Femur (tissue), 1 donor: ENCODE measurements at places on chromosomes 7 and 10.

GRCh38 chr10:75089634-75090033 lies 21.8 kb upstream of the SAMD8 start:
- no peak for DNase-seq

DNA sequence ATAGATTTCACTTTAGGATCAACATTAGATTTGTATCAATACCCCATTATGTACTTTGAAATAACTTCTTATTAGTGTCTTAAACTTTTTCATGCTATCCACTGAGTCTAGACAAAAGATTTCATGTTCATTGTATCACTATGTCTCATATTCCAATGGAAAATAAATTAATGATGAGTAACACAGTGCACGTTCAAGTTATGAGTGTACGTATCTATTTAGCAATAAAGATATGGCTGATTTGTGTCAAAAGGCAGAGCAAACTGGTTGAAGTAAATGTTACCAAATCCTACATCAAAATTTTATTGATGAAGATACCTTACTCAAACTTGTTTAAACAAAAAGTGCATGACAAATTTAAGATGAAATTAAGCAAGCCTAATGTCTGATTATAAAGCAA lies 102.4 kb downstream of the SEMA3E start:
- DNase-seq = no peak

GRCh38 chr7:81594767-81595166 lies 175.1 kb downstream of the HGF start:
- DNase-seq = no peak

DNA sequence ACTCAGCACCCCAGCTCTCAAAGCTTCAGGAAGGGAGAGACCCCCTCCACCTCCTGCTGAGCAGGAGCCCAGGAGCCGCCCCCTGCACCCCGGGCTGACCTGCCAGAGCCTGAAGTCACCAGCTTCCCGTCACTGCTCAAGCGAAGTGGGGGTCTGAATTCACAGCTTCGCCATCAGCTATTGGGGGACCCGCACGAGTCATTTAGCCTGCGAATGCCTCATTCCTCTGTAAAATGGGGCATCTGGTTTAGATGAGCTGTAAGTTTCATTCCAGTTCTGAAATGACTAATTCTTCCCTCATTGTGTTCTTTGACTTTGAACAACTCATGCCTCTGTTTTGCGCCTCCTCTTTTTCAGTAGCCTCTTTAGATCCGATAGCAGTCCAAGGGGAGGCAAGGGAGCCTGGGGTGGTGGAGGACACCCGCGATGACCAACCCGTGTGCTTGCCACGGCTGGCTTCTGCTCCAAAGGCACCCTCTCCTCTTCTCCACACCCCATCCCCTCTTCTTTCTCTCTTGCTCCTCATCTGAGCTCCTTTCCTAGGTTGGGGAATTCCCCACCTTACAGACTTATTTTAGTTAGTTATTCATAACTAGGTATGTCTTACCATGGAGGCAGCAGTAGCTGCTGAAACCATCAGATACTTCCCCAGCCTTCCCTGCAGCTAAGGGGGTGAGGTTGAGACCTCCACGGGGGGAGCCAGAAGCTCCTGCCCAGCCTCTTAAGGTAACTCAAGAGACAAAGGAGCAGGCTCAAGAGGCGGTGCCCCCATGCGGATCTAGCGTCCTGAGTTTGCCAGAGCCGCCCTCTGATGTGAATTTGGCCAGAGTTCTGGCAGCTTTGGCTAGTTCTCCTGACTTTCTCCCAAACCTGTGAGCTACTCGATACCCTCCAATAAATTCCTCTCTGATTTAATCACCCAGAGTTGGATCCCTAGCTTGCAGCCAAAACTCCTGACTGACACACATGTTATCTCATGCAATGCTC lies 47.7 kb downstream of the RBM17 start:
- DNase-seq = no peak
